Suprapubic skin (tissue), 4 donors: ENCODE measurements at places on chromosomes 2 and 18. TPM values are rescaled to one million over a fixed set of nuclear protein-coding genes. Genes with fewer than 3 reads are reported as not detected.
A peak's percentile ranks its signal among the peaks of the same experiment; 100 is the strongest.

DNA sequence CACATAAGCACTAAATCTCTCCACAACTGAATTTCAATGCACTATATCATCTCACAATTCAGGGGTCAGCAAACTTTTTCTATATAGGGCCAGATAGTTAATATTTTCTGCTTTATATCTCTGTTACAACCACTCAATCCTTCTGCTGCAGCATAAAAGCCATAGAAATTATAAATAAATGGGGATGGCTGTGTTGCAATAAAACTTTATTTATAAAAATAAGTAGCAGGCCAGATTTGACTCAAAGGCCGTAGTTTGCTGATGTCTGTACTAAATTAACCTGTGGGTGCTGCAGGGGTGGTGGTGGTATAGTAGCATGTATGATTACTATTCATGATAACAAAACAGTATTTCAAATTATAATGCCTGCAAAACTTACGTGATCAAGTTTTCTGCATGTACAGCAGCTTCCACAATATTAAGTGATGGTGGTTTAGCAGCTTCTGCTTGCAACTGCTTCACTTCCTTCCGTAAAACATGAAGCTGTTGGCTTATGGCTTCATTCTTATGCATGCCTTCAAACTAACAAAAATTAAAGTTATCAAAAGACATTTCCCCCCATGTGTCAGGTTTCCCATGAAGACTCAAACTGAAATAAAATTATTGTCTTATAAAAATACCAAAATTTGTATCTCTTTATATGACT is 64.1 kb downstream of the SIGLEC15 start:
- DNase-seq: no peak

- DNase-seq: no peak
Measured at GRCh38 chr2:124187948-124188347, 162.9 kb downstream of the CNTNAP5 start.

- DNase-seq: no peak
Measured at GRCh38 chr18:3251249-3251962, 3.8 kb downstream of the MYL12A start.

- DNase-seq: no peak
Measured at GRCh38 chr2:120034621-120035020, 21.7 kb downstream of the EPB41L5 start.

GRCh38 chr2:67313536-67313935 is 83.6 kb upstream of the ETAA1 start:
- no peak for DNase-seq

DNA sequence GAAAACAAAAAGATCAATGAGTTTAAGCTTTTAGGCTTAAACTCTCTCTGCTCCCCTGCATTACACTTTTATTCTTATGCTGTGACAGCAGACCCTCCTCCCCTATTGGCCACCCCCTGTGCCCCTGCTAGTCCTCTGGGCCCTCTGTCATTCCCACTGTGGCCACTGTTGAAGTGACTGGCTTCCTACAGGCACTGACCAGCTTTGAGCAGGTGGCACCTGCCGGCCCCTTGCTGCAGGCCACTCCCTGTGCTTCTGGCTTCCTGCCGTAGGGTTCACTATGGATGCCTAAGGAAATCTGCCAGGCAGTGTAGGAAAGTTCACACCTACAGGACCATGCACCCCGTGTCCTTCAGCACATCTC is 156.5 kb upstream of the L3MBTL4 start:
- no peak for DNase-seq

DNA sequence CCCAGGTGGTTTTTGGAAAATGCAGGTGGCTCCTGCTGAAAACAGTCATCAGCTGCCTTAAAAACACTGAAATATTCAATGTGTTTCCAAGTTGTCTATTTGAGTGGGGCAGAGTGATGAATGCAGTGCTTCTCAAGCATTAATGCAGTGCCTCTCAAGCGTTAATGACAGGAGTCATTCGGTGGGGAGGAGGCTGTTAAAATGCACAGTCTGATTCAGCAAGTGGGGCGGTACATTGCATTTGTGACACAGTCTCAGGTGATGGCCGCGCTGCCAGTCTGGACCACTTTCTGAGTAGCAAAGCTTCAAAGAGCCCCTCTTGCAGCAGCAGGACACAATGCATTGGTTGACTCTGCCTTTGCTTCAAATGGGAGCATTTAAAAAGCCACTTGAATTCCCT is 231.4 kb upstream of the RGPD4 start:
- DNase-seq: no peak

- DNase-seq: no peak
Measured at GRCh38 chr2:240569523-240569997, 1.3 kb downstream of the RNPEPL1 start.

- no peak for DNase-seq
Measured at GRCh38 chr2:100260712-100261620, 61.3 kb downstream of the LONRF2 start.

GRCh38 chr18:57621246-57621604 is 411 bp downstream of the NARS1 start:
- DNase-seq: no peak

GRCh38 chr2:152336854-152337510 is 2.0 kb downstream of the FMNL2 start:
- DNase-seq: peak; percentile 62

DNA sequence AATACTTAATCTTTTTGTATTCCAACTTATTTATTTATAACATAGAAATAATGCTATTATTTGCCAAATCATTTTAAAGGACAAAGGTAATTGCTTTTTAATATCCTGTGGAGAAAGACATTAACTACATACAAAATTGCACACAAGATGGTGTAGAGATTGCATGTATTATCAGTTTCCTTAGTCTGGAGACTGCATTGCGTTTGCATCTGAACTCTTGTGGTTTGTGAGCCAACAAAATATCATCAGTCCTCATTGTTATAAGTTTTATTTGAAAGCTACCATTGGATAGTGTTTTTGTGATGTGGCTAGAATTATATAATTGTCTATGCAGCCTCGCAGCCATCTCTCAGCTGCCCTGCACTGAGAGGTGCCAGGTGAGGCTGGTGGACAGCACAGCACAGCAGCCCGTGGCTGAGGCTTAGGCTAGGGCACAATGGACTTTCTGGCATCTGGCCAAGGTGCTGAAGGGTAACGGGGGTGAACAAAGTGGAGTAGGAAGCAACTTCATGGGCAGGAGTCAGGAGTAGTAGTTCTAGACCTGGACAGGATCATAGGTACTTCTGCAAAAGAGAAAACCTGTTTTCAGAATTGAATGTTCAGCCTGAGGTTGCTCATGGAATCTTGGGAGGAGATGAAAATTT is 15.1 kb downstream of the RASGRP3 start:
- no peak for DNase-seq

- DNase-seq: no peak
Measured at GRCh38 chr2:157587576-157587975, 41.1 kb downstream of the ACVR1C start.

- DNase-seq: no peak
Measured at GRCh38 chr2:136394136-136395060, 276.4 kb upstream of the CXCR4 start.

DNA sequence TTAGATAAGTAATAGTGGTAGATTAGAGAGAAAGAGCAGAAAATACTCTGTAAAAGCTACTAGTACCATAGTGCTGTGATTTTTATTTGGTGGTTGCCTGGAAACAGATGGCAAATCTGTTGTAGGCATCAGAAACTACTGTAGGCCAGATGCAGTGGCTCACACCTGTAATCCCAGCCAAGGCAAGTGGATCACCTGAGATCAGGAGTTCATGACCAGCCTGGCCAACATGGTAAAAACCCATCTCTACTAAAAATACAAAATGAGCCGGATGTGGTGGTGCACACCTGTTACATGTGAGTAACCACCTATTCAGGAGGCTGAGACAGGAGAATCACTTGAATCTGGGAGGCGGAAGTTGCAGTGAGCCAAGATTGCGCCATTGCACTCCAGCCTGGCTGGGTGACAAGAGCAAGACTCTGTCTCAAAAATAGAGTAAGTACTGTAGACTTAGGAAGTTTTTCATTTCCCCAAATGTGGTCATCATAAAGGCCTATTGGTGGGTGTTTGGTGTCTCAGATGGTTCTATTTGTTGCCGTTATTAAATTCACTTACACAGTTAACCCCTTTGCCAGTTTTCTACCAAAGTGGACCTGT is 79.6 kb downstream of the SPTBN1 start:
- no peak for DNase-seq

MTERF4 gene
- 54.7 TPM for total RNA-seq

DYSF gene
- 5.0 TPM for total RNA-seq

STK39 gene
- 18.6 TPM for total RNA-seq

TLX2 gene
- total RNA-seq: not detected

UBR3 gene
- total RNA-seq: 41.9 TPM

KCNS3 gene
- total RNA-seq: 26.8 TPM

SPEG gene
- total RNA-seq: 6.8 TPM

NTSR2 gene
- not detected for total RNA-seq

ANKMY1 gene
- 16.8 TPM for total RNA-seq

ZBTB7C gene
- 26.0 TPM for total RNA-seq
